ENCODE measurements at places on chromosomes 6 and 20. TPM values are rescaled to one million over a fixed set of nuclear protein-coding genes. Genes with fewer than 3 reads are reported as not detected.

REM1 gene
- total RNA-seq, result 0.19 TPM

GRCh38 chr20:33993576-33994221 lies at the start of gene RALY:
TSS of gene RALY (plus strand) at chr20:33993911. CDS start at chr20:34072075, 78,164 bp downstream.
- no peaks in the 10 kb centered on the region for H3K27me3 ChIP-seq
- no peaks in the 10 kb centered on the region for H3K36me3 ChIP-seq
- peak within 1 kb of the TSS; percentile 94 for H3K4me3 ChIP-seq
- peak; percentile 99 for DNase-seq
- peak within 1 kb of the TSS; percentile 95 for H3K27ac ChIP-seq

GRCh38 chr6:45663251-45664221 lies 285.8 kb upstream of the SUPT3H start:
- peaks cover 2% of the 10 kb centered on the region for H3K4me1 ChIP-seq
- no peak for DNase-seq
- H3K4me3 ChIP-seq, result no peak overlapping the region
- H3K27ac ChIP-seq, result no peak overlapping the region
- no peaks in the 10 kb centered on the region for H3K36me3 ChIP-seq

DNA sequence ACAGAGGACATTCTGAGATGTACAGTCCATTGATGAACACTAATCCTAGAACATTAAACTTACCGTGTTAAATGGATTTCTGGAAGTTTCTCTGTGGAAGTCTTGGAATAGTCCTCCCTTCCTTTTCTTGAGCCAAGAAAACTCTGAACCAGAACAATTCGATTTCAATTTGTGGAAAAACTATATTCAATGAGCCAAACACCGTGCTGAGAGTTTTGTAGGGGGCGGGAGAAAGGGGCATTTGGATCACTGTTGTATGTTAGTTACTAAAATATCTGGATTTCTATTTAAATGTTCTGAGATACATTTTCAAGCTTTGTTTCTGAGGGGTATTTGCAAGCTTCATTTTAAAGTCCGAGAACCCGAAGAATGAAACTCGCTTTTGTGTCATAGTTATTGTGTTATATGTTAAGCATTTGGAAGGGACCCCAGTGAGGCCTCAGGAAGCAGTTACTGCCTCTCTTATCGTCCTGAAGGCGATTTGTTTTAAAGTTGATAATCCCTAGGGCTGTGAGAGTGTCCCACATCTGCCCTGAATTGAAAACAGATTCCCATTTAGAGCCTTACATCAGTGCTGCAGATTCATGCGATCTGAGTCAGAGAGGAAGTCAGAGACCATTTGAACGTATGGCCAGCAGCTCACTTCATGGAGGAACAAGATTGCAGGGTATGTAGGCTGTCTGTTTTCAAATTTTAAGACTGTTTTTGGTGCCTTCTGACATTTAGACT lies 70.8 kb upstream of the SASH1 start:
- H3K27ac ChIP-seq, result no peak overlapping the region
- no peaks in the 10 kb centered on the region for H3K27me3 ChIP-seq
- H3K4me1 ChIP-seq, result no peaks in the 10 kb centered on the region
- no peak for DNase-seq
- H3K4me3 ChIP-seq, result no peak overlapping the region

DNA sequence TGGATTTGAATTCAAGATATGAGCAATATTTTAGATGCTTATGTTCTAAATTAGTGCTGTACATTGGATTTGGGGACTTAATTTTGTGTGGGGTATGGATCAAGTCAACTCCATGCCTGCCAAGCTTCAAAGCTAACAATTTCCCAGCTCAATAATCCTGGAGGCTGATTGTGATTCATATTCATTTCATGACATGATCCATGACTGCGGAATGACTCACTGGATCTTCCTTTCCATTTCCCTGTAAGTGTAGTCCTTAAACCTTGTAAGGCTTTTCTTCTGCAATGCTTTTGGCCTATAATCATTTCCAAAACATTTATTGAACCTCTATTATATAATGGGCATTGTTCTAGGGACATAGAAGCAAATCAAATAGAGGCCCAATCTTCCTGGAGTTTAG lies 44.7 kb upstream of the CCN2 start:
- H3K36me3 ChIP-seq, result no peaks in the 10 kb centered on the region
- no peaks in the 10 kb centered on the region for H3K4me1 ChIP-seq
- no peaks in the 10 kb centered on the region for H3K27me3 ChIP-seq
- no peak for DNase-seq

HAO1 gene
- total RNA-seq, result not detected

OPN5 gene
- total RNA-seq, result not detected

DNA sequence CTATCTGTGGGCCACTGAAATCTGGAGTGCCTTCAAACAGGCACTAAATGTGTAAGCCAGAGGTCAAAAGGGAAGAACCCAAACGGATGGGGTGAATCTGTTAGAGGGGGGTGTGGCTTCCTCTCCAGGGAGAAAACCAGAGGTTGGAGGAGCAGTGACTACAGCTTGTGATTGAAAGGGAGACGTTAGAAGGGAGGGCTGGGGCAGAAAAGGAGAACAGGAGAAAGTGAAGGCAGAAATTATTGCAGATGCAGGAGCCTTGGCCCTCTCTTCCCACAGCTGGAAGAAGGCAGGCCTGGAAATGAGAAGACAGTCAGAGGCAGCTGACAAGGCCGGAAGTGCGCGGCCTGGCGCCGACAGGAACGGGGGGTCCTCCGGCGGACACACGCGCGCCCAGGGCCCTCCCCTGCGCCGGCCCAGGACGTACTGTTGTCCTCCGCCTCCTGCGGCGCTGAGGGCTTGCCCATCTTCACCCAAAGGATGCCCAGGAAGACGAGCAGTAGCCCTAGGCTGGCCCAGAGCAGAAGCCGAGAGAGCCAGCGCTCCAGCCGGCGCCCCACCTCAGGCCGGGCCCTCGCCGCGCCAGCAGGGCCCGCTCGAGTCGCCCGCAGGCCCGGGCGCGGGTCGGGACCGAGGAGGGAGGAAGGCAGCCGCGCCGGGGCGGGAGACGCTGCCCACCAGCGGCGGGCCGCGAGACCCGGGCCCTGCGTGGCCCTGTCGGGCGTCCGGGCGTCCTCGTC lies 806 bp downstream of the LEMD2 start:
- peak; percentile 65 for DNase-seq
- peak overlapping the region; percentile 96 for H3K4me3 ChIP-seq
- peaks cover 16% of the 10 kb centered on the region for H3K4me1 ChIP-seq
- peak overlapping the region; percentile 84 for H3K27ac ChIP-seq
- H3K27me3 ChIP-seq, result no peaks in the 10 kb centered on the region

DNA sequence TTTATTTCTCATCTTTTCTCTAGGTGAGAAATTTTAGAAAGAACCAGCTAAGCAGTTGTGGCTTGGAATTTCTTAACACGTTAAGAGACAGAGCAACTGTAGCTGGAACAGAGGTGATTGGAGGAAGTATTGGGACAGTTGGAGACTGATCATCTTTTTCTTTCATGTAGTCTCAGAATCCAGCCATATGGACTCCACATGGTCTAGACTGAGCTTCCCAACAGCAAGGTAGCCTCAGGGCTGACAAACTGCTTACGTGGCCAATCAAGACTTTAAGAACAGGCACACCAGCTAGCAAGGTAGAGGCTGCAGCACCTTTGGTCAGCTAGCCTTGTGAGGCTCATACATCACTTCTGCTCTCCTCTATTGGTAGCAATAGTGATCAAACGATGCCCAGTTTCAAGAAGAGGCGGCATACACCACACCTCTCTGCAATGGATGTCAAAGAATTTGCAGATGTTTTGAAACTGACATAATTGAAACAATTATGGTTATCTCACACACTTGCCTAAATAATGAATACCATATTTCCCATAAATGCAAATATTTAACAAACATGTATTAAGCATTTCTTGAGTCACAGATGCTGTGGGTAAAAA lies 590.5 kb upstream of the SLC35B3 start:
- no peaks in the 10 kb centered on the region for H3K4me1 ChIP-seq
- no peak overlapping the region for H3K27ac ChIP-seq
- no peak overlapping the region for H3K4me3 ChIP-seq
- DNase-seq, result no peak
- no peaks in the 10 kb centered on the region for H3K36me3 ChIP-seq

GRCh38 chr6:29809249-29809648 lies 18.4 kb upstream of the HLA-G start:
- no peaks in the 10 kb centered on the region for H3K36me3 ChIP-seq
- no peaks in the 10 kb centered on the region for H3K27me3 ChIP-seq
- DNase-seq, result no peak
- no peak overlapping the region for H3K4me3 ChIP-seq
- no peak overlapping the region for H3K27ac ChIP-seq
- no peaks in the 10 kb centered on the region for H3K4me1 ChIP-seq
